ENCODE measurements at places on chromosomes 6 and 20.

GRCh38 chr20:23242556-23243180 is 107.9 kb upstream of the NXT1 start:
- DNase-seq: no peak

DNA sequence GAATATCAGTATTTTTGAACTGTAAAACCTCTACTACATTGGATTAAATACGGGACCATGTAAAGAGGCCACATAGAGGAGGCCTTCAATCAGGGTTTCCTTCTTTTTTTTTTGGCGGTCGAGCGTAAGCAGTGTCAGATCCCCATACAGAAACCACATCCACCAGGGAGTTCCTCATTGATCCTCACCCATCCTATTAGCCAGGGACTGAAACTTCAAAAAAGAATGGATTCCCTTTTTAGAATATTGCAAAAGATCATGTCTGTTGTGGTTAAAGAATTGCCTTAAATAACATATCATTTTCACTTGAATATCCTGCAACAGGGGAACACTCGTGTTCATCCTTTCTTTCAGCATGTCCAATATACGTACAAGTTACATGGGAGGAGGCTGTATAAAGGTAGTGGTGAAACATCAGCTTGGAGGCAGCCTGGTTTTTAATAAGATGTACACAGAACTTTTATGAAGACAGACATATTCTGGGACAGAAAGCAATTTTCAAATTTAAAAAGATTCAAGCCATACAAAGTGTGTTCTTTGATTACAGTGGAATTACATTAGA is 96.1 kb downstream of the PPP1R14C start:
- DNase-seq: no peak

GRCh38 chr20:25320035-25320800 is 70.4 kb downstream of the ABHD12 start:
- no peak for DNase-seq

DNA sequence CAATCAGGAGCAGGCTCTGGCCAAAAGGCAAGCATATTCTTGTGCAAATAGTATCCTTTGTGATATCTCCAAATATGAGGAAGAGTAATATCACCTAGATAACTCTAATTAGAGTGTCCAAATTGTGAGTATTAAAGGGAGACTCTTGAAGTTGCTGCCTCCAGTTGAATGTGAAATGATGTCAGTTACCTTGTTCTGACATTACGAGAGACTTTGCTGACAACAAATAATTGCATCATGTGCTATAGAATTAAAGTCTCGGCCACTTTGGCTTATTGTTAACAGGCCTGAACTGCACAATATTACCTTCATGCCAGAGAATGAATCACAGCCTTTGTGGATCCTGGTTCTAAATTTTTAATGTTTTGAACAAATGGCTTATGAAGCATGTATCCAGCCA is 106.5 kb downstream of the AIG1 start:
- no peak for DNase-seq

GRCh38 chr6:5513408-5513807 is 252.1 kb downstream of the FARS2 start:
- peak; percentile 68 for DNase-seq

GRCh38 chr20:46997187-46997586 is 102.5 kb downstream of the EYA2 start:
- no peak for DNase-seq

DNA sequence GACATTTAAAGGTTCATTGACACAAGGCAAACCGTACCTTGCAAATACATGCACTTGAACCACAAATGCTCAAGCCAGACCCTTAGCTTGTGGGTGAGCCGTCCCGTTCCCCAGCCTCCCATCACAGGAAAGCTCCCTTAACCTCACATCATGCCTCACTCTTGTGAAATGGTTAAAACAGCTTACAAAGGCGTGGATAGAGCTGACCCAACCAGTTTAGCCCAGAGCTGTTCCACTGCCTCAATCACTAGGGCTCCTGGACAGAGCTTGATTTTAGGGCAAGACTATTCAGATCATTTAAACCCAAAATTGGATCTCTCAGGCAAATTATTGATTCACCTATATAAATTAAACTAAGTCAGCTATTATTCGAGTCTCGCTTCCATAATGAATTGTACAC is 229.6 kb upstream of the TAB2 start:
- DNase-seq: no peak

DNA sequence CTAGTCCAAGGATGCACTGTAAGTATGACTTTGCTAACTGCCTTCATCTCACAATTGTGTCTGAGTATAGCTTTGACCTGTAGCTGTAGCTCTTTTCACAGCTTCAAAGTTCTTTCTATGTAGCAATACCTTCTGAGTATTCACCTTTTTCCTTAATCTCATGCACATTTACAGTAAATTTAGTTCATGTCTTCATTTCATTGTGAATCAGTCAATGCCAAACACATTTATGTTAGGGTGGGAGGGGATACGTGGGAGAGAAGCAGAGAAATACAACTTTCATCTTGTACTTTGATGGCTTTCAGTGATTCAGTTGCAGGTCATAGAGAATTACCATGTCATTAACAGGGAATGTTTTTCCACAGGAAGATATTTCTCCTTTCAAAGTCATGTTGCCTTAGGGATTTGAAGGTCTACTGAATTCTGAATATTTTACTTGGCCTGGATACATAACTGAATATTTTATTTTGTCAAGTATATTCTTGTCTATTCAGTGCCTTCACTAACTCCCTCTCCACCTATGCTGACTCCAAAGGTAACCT is 119.2 kb downstream of the TINAG start:
- DNase-seq: no peak

GRCh38 chr6:106133040-106133439 is 46.9 kb downstream of the PRDM1 start:
- DNase-seq: no peak

DNA sequence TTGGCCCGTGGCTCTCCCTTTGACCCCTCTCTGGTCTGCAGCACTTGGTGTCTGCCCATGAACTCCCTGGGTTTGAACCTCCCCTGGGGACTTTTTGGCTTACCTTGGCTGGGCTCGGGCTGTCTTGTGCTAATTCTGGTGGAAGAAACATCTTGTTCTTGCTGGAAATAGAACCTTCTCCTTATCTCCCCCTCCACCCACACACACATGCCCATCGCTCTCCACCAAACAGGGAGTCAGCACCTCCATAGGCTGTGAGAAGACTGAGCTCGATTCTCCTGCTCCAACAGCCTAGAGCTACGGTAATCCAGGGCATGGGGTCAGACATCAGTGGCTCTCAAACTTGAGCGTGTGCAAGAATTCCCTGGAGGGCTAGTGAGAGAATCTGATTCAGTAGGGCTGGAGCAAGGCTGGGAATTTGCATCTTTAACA is 114.4 kb upstream of the SLC22A23 start:
- peak; percentile 86 for DNase-seq

DNA sequence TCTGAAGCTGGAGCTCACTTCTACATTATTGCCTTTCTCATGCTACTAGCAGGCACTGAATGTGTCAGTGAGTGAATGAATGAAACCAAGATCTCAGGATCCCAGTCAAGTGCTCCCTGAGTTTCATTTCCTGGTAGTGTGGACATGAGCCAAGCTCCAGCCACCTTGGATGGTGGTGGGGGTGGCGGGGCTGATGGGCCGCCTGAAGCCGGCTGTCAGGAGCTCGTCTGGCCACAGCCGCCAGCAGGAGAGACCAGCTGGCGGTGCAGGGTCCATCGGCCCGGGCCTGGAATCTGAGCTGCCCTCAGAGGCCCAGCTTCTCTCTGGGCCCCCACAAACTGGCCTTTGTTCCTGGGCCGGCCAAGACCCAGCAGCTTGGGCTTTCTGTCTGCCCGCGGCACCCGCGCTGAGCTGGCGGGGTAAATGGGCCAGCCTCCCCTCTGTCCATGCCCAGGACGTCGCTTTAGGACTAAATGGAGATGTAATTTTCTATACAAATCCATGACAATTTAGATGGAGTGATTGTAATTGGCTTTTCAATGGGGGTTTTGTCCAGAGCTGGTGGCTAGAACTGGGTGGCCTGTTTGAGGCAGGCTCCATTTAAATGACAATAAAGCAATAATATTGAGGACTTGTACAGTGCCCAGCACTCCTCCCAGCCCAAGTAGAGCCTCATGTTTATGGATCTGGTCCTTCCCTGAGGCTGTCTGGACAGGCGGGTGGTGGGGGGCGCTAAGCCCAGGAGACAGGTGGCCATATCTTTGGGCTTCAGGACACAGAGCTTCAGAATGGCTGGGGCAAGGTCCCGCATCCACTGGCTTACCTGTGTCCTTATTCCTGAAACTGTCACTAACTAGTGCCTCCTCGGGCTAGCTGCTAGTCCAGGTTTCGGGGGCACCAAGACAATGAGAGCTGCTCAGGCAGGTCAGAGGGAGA is 43.5 kb downstream of the NOL4L start:
- DNase-seq: no peak

DNA sequence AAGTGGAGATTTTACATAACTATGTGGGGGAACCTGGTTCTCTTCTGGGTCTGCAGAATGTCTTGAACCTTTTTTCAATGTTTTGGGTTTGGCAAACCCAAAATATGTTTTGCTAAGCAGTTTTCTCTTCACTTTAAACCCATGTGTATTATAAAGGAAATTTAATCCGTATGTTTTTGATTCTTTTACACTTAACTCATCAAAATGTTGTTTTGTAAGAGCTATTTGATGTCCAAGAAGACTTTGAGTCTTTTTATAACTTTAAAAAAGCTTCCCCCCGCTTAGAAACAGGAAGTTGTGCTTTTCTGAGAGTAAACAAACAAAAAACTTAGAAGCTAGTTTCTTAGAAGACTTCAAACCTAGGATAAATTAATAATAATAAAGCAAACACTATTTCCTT is 81.9 kb upstream of the CEP162 start:
- DNase-seq: no peak

- DNase-seq: no peak
Measured at GRCh38 chr6:44495036-44495901, 107.8 kb downstream of the CDC5L start.

DNA sequence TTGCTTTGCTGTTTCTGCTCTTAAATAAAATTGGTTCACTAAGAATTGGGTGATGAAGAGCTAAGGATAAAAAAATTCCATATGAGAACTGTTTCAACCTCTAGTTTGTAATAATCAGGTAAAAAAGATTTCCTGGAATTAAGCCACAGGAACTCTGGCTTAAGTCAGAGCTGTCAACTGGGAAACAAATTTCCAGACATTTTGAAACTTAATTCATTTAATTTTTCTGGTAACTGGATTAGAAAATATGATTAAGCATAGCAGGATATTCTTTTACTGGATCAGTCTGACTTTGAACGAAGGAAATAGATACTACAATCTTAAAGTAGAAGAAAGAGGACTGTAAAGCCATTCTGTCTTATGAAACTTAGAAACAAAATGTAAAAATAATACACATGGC is 1.3 kb upstream of the VIP start:
- no peak for DNase-seq

All from hematopoietic multipotent progenitor cell treated with erythropoietin and hydrocortisone succinate and interleukin-3 and kit ligand, for 8 days (in vitro differentiated cells).